H4 (cell line): ENCODE measurements at places on chromosomes 5 and 9. TPM values are rescaled to one million over a fixed set of nuclear protein-coding genes. Genes with fewer than 3 reads are reported as not detected.

- DNase-seq, result peak; percentile 81
Measured at GRCh38 chr5:4700069-4700468, 440.1 kb upstream of the ADAMTS16 start.

- no peak for DNase-seq
Measured at GRCh38 chr5:120614531-120615180, 150.6 kb downstream of the PRR16 start.

GRCh38 chr5:5381310-5381913, 41.1 kb upstream of the ICE1 start:
- DNase-seq, result no peak

DNA sequence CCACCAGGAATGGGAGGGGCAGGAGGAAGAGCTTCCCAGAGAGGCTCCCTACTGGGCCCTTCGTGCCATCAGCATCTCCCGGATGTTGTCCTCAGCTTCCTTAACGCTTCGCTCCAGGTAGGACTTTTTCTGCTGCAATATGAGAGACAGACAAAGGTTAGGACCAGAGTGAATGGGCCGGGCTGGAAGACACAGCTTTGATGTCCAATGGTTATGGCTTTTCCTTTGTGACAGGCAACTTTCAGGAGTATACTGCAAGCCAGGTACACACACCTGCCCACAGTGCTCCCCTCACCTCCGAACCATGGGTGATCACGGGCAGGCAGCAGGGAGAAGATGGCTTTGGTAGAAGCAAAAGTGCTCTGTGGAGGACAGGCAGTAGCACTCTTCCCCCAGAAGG, 57.0 kb downstream of the PFDN1 start:
- no peak for DNase-seq

DNA sequence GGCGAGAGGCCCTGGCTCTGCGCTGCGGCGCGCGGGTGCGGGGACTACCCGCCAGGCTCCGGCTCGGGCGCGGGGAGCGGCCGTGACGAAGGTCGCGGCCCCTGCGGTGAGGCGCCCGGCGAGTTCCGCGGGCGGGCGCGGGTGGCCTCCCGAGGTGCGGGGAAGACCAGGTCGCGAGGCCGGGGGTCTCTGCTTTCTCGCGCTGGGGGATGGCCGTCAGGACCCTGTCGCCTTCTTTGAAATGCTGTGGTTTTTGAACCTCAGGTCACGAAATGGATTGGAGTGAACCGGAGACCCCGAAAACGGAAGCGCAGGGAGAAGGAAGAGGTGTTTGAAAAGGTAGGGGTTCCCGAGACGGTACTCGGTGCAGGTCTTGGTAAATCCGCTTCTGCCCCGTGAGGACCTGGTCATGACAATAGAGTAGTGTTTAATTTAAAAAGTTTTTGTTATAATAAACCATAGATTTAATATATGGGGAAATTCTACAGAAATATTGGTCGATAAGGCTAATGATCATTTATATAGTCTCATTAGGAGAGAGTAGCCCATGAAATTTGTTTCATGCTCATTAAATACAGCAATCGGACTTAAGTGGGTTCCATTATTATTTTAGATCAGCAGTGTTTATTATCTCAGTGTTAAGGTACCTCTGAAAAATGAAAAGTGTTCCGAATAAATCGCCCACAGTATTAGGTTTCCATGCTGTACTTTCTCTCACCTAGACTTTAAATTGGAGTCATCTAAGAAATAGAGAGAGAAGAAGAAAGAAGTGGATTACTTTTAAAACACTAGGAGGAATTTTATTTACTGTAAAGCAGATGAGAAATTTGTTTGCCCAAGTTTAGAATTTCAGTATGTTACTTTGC, 279.0 kb downstream of the AOPEP start:
- DNase-seq, result no peak

GRCh38 chr5:58687079-58687478, 104.2 kb downstream of the RAB3C start:
- DNase-seq, result no peak

- no peak for DNase-seq
Measured at GRCh38 chr9:135561391-135562234, at the start of gene PAEP. TSS of gene PAEP (plus strand) at chr9:135561756.

GRCh38 chr9:35615981-35616680, 2.1 kb downstream of the CD72 start:
- no peak for DNase-seq

DNA sequence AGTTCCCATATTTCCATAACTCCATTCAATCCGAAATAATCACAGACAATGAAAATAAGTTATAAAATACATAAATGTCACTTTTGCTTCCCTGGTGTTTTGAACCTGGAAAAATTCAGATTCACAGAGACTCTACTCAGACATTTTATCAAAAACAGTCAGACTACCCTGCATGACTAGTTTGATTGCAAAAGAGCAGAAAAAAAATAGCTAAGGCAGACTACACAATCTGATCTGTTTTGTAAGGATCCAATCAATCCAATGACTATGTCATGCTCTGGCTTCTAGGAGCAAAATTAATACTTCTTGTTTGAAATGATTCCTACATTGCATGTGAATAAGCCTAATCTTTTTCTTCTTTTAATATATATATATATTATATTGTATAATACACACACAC, 1262.6 kb downstream of the EFNA5 start:
- DNase-seq, result no peak

- DNase-seq, result no peak
Measured at GRCh38 chr9:20447291-20447690, 175.0 kb downstream of the MLLT3 start.

DNA sequence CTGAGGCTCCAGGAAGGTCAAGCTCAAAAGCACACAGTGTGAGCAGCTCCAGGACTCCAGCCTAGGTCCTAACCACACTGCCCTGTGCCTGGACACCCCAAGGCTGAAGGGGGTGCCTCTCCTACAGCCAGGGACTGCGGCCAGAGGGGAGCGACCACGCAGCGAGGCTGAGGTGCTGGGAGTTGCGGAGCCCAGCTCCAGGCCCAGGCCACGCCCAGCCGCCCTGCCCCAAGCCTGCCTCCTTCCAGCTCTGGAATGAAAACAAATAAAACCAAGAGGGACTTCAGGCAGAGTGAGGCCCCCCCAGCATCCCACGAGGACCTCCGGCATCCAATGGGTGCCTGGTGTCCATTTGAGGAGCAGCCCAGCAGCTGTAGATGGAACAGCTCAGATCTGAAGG, 15.2 kb downstream of the VAV2 start:
- DNase-seq, result no peak

DNA sequence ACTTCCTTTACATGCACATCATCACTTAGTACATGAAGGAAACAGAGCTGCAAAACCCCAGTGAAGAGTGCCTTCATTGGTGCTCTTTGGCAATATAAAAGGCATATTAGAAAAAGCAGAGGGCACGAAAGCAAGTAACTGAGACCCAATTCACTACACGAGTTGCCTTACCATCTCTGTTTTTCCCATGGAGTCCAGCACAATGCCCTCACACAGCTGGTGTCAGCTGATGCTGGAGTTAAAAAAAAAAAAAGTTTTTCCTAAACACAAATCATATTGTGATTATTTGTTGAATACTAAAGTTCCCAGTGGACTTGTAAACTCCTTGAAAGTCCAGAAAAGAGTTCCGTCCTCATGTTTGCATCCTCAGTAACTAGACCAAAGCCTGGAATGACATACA, 25.6 kb downstream of the MARCHF3 start:
- no peak for DNase-seq

DNA sequence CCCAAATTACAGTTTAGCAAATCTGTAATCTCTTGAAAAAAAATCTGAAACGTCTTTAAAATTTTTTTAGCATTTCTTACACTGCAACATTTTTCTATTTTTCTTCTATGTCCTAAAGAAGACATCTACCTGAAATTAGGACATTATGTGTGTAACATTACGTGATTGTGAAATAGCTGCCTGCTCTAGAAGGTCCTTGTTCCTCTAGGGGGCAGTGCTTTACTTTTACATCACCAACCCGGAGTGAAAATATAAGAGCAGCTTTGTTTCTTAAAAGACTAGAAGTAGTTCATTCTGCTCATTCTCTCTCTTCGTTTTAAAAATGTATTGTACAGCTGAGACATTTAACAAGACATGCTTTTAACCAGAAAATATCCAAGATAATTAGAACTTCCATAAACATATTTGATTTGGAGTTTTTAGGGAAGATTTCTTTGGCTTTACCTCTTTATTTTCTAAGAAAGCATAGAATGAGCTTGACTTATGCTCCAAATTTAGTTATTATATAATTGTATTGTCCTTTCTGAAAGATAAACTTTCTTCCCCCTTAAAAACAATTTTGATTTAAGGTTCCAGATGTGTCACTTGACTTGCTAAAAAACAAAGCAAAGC, 48.1 kb upstream of the RIOK2 start:
- DNase-seq, result peak; percentile 82

GRCh38 chr5:154482528-154483449, 4.8 kb upstream of the HAND1 start:
- DNase-seq, result no peak

GRCh38 chr5:420632-421286, 22.2 kb upstream of the EXOC3 start:
- DNase-seq, result no peak

DNA sequence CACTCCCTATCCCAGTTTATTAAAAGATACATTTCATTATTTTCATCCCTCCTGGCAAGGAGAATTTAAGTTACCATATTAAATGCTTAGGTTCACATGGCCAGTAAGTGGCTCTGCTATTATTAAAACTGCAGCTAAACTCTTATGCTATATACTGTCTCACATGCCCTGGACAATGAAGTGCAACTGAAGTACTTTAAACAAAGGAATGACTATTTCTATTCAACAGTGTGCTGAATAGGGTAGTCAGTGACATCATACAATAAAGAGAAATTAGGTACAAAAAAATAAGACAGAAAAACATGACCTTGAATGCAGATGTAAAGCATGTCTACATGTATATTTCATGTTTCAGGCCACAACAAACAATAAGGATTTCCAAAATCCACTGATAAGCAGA, 282.6 kb upstream of the SMC2 start:
- no peak for DNase-seq

DNA sequence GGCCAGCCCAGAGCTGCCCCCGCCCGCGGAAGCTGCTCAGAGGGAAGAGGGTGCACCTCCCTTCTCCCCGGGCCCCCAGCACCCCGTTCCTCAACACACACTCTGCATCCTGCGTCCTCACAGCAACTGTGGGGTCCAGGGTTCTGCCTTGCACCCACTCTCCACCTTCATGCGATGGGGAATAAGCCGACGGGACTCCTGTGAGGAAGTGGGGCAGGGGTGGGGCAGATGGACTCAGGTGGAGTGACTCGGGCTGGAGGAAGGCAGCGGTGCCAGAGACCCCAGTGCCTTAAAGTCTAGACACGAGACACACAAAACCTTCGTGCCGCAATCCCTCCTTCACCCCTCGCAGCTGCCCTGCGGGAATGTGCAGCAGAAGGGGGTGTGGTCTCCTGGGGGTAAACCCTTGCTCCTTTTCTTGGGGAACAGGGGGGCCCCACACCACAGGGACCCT, 8.6 kb downstream of the BRD3 start:
- DNase-seq, result no peak

- no peak for DNase-seq
Measured at GRCh38 chr5:41600731-41601130, 90.3 kb upstream of the PLCXD3 start.

GRCh38 chr5:62000646-62001045, 305.4 kb upstream of the KIF2A start:
- no peak for DNase-seq

- DNase-seq, result no peak
Measured at GRCh38 chr9:93205045-93205768, 21.3 kb downstream of the WNK2 start.

GRCh38 chr5:138662599-138662998, 87.4 kb upstream of the HSPA9 start:
- DNase-seq, result no peak

GRCh38 chr5:67612961-67613360, 416.4 kb upstream of the CD180 start:
- DNase-seq, result no peak

- no peak for DNase-seq
Measured at GRCh38 chr5:168796593-168797580, 217.7 kb upstream of the PANK3 start.

GRCh38 chr9:119184265-119184936, 184.8 kb downstream of the BRINP1 start:
- DNase-seq, result no peak

GRCh38 chr5:103408408-103408807, 149.8 kb downstream of the MACIR start:
- DNase-seq, result no peak

- no peak for DNase-seq
Measured at GRCh38 chr9:137150617-137151457, 11.9 kb downstream of the GRIN1 start.

DNA sequence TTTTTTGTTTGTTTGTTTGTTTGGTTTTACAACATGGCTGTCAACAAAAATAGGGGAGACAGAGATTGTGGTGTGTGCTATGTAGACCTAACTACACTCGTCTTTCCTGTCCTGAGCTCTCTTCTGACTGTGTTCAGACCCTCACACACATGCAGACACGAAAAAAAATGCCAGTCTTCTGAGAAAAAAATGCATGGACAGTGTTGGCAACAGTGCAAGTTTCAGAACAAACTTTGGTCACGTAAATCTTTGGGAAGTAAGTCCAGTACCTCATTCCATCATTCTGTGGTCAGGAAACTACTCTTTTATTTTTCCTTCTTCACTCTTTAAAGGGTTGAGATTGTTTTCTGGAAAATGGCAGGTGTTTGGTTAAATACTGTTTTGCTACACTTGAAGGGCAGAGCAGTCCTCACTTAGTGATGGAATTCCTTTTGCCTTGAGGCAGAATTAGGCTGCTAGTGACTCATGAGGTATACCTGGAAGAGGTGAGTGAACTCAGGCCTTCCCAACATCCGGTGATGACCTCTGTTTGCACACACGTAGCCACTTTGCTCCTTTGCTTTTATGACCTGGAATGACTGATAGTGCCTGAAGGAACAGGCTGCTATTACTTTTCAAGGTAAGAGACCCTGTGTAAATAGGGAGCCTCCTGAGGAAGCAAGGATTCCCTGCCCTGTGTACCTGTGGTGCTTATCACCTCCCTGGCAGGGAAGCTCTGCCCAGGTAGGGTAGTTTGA, 81.6 kb upstream of the TNFAIP8 start:
- DNase-seq, result peak; percentile 14

C5orf58 gene
- not detected in 2 replicates for total RNA-seq

OCLN gene
- 2.9 and 5.2 TPM in 2 replicates for total RNA-seq

PKD2L2 gene
- total RNA-seq, result not detected in 2 replicates

CBY3 gene
- not detected in 2 replicates for total RNA-seq

SELENOP gene
- 64.2 and 68.9 TPM in 2 replicates for total RNA-seq

DND1 gene
- total RNA-seq, result 0.37 TPM in 1 of 2 replicates, not detected in the other

HARS2 gene
- 49.2 and 52.6 TPM in 2 replicates for total RNA-seq

DBH gene
- not detected in 2 replicates for total RNA-seq

PAEP gene
- total RNA-seq, result 2.6 TPM in 1 of 2 replicates, not detected in the other

AK8 gene
- total RNA-seq, result 0.21 and 0.27 TPM in 2 replicates

SLC6A3 gene
- not detected in 2 replicates for total RNA-seq

CAST gene
- 115 and 126 TPM in 2 replicates for total RNA-seq

SLC6A18 gene
- not detected in 2 replicates for total RNA-seq

ZNF883 gene
- 3.2 and 3.6 TPM in 2 replicates for total RNA-seq

GIN1 gene
- total RNA-seq, result 4.6 and 7.9 TPM in 2 replicates

FOXD4L6 gene
- 0.14 TPM in 1 of 2 replicates, not detected in the other for total RNA-seq
